ENCODE measurements at places on chromosomes 6 and 20. TPM values are rescaled to one million over a fixed set of nuclear protein-coding genes. Genes with fewer than 3 reads are reported as not detected.

GRCh38 chr20:18288749-18289267, 481 bp downstream of the ZNF133 start:
- H3K4me1 ChIP-seq, result peaks cover 34% of the 10 kb centered on the region
- peaks cover 24% of the 10 kb centered on the region for H3K36me3 ChIP-seq
- peaks cover 30% of the 10 kb centered on the region for H3K27me3 ChIP-seq

The HLA-DRB1 gene
- 0.84 TPM for total RNA-seq

- peaks cover 16% of the 10 kb centered on the region for H3K4me1 ChIP-seq
- no peak for DNase-seq
- H3K27me3 ChIP-seq, result no peaks in the 10 kb centered on the region
- H3K36me3 ChIP-seq, result no peaks in the 10 kb centered on the region
- peak overlapping the region; percentile 40 for H3K27ac ChIP-seq
Observed at GRCh38 chr6:39441301-39441700, 118.8 kb upstream of the KCNK16 start.

The TSPO2 gene
- not detected for total RNA-seq

DNA sequence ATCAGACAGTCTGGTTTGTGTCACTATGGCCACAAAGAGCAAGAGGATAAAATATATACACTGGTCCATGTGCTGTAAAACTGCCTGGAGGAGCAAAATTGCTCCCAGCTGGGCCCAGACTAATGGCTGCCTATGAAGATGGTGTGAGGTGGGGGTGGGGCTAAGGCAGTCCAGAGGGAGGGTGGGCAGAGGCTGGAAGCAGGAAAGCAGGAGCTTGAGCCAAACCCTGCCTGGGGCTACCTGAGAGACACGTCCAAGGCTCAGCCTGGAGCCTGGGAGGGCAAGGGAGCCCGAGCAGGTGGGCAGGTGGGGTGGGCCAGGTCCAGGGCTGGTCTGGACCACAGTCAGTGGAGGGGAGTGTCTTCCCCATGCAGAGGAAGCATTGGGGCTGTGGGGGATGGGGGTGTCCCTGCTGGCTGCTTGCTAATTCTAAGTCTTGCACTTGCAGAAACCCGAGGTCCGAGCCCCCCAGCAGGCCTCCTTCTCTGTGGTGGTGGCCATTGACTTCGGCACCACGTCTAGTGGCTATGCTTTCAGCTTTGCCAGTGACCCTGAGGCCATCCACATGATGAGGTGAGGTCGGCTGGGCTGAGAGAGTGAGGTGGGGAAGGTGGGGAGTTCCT, 9.5 kb downstream of the HSPA12B start:
- no peak overlapping the region for H3K27ac ChIP-seq
- no peak overlapping the region for H3K4me3 ChIP-seq
- peaks cover 34% of the 10 kb centered on the region for H3K27me3 ChIP-seq

- H3K4me1 ChIP-seq, result no peaks in the 10 kb centered on the region
- no peaks in the 10 kb centered on the region for H3K27me3 ChIP-seq
- peaks cover under 1% of the 10 kb centered on the region for H3K36me3 ChIP-seq
- H3K27ac ChIP-seq, result no peak overlapping the region
- no peak for DNase-seq
- H3K4me3 ChIP-seq, result no peak overlapping the region
Observed at GRCh38 chr6:135322427-135323201, 141.5 kb downstream of the MYB start.
